Activated CD8-positive, alpha-beta memory T cell treated with anti-CD3 and anti-CD28 coated beads for 4 hours (primary cell): ENCODE measurements at places on chromosomes 7 and 10.

DNA sequence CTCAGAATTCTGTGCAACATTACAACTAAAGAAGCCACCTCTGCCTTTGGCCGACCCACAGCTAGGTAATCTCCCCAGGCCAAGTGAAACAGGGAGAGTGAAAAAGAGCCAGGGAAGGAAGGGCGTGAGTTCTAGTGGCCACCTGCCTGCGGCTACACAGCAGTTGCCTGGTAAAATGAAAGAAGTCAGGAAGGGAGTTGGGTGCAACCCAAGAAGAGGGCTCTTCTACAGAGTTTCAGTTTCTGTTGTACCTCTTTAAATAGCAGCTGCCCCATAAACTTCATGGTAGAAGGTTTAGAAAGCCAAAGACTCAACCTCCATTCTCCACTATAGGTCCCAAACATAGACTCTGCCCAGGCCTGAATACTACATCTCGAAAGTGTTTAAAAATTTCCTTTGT lies 76.2 kb upstream of the TMEM168 start:
- no peak for DNase-seq

DNA sequence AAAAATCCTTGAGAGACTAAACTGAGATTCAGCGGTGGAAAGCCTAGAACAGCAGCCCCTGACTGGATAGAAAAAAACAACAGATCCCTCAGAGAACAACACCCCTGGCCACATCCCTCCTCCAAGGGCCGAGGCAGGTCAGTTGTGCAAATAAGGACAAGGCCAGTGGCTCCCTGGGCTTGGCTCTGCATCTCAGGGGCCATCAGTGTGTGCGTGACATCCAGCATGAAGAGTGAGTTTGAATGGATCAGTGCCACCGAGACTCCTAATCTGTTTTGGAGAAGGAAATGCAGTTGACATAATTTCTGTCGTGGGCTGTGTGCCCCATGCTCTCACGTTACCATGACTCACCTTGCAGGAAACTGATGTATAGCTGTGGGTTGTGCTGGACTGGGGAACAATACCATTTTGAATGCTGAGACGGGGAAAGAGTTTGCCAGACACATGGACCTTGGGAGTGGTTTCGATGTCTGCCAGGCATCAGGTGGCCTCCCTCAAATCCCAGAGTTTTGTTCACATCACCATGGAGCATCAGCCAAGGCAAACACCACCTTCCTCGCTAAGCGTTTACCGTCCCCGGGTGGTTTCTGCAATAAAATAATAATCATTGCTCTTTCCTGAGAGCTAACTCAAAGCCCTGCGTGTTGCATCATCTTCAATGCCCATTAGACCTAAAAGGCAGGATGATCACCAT lies 153.2 kb upstream of the FZD8 start:
- no peak for DNase-seq

DNA sequence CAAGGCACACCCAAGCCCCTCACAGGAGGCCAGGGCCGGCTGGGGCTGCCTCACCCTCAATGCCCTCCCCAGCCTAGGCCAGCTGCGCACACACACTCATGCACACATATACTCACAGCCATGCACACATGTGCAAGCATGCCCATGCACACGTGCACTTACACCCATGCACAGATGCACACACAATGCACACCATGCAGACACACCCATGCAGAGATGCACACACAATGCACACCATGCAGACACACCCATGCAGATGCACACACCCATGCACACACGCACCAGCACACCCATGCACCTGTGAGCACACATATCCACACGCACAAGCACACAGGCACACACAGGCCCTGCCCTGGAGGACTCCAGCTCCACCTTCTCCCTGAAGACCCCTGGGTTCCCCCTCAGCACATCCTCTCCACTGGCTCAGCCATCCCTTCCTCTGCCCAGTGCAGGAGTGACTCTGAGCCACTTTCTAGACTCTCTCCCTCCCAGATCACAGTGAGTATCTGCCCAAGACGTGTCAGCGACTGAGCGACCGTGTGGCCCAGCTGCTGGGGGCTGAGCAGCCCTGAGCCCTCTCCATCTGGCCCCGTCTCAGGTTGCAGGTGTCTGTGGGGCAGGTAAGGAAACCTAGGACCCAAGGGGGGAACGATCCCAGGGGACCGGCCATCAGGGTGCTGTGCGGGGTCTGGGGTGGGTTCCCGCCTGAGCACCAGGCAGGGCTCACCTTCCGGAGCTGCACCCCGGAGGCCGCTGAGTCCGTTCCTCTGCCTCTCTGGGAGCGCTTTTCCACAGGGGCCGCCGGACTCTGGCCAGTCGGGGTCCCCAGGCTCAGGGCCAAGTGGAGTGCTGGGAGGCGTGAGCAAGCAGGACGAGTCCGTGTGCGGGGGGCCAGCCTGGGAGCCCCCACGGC lies 25.8 kb downstream of the AP5Z1 start:
- DNase-seq, result no peak

GRCh38 chr7:50640779-50641178 lies 75.6 kb upstream of the DDC start:
- DNase-seq, result no peak

DNA sequence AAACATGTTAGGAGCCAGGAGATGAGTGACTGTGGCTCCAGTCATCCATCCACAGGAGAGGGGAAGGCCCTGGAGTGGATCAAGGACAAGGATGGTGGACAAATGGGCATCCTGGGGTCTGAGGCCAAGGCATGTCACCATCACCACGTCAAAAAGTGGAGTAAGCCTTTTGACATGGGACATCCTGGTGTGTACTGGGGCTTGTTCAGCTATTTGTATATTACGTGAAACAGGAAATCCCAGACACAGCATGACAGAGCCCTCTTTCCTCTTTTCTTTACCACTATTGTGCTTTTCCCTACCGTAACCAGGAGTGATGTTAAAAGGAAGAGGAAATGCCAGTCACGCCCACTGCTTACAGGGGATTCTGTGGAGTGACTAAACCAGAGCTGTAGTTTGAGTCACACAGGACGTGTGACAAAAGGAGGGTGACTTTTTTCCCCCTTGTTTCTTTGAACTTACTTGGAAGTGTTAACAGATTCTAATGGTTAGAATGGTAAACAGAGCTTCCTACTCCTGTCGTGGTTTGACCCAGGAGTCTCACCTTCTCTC lies 15.4 kb downstream of the ACSL5 start:
- no peak for DNase-seq

DNA sequence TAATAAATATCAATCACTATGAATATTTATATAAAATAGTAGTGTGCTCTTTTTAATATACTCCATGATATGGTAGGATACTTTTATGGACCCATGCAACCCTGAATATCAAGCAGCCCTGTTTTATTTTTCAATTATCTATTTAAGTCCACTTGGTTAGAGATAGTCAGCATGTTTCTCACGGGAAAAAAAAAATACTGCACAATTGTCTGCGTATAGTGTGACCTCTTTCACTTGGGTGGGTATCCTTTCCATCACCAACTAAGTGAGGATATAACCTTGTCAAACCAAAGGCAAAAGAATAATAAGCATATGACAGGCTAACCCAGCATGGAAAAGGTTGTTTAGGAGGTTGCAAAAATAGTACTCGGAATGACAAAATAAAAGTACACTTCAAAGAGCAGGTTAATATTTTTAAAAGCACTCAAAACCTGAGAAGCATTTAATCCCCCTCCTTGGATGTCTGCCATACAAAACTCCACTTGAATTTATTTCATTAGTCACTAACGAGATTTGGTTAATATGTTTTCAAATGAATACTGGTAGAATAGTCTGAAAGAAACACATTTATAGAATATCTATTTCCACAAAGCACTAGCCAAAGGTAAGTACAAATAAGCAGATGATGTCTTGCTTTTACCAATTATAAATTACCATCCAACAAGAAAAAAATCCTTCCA lies 76.5 kb downstream of the IMMP2L start:
- DNase-seq, result no peak

DNA sequence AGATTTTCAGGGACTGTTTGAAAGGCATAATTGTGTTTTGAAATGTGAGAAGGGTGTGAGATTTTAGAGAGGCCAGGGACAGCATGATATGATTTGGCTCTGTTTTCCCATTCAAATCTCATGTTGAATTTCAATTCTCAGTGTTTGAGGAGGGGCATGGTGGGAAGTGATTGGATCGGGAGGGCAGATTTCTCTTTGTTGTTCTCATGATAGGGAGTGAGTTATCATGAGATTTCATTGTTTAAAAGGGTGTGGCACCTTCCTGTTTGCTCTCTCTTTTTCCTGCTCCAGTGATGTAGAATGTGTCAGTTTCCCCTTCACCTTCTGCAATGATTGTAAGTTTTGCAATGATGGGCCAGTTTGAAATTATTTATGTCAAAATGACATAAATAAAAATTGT lies 113.0 kb upstream of the PCDH15 start:
- no peak for DNase-seq

- DNase-seq, result no peak
Measured at GRCh38 chr7:4739528-4739992, 35.9 kb upstream of the AP5Z1 start.

DNA sequence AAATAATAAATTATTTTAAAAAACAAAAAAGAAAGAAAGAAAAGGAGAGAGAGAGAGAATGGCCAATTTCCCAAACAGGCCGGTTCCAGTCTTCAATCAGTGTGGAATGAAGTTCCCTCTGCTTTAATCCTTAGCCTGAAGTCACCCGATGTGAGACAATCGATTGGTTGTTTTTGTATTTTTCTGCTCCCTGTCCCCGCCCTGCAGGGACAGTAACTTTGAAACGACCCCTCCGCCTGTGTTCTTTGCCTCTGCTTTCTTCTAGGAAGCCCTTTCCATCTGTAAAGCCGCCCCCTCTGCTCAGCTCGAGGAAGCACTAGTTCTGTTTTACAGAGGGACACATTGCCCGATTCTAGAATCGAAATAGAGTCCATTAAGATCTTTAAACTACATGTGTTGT lies 33.4 kb downstream of the FOXL3 start:
- DNase-seq, result no peak

- DNase-seq, result no peak
Measured at GRCh38 chr7:69735582-69735981, 137.3 kb downstream of the AUTS2 start.

- no peak for DNase-seq
Measured at GRCh38 chr7:115911465-115911864, 119.1 kb downstream of the TFEC start.

GRCh38 chr7:48506569-48506968 lies 335.3 kb downstream of the ABCA13 start:
- DNase-seq, result no peak

DNA sequence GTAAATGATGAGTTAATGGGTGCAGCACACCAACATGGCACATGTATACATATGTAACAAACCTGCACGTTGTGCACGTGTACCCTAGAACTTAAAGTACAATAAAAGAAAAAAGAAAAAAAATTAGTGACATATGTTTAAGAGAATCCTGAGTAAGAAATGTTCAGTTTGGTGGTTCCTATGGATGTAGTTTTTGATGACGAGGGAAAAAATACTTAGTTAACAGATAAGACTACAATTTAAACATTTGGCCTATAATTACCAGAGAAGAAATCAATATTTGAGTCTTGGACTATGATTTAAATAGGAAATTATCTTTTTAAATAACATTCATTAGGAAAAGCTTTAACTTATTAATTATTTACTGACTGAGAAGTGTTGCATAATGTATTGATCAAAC lies 39.2 kb upstream of the SLC26A3 start:
- DNase-seq, result no peak

GRCh38 chr7:99004781-99005500 lies 126.6 kb downstream of the TRRAP start:
- no peak for DNase-seq

- no peak for DNase-seq
Measured at GRCh38 chr7:137298464-137298794, 45.1 kb downstream of the PTN start.

- DNase-seq, result no peak
Measured at GRCh38 chr7:117132321-117133120, 179.2 kb downstream of the ST7 start.

DNA sequence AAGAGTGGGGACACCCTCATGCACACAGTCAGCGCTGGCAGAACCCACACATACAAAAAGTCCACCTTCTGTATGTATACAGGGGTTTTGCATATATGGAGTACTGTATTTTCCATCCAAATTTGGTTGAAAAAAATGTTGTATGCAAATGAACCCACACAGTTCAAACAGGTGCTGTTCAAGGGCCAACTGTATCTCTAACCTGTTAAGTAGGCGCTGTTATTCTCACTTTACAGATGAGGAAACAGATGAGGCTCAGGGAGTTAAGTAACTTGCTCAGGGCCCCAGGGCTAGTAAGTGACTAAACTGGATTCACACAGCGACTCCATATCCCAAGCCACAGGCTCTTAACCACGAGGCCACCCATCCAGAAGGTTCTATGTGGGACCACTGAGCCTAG lies 69.9 kb downstream of the C10orf105 start:
- DNase-seq, result no peak

- DNase-seq, result no peak
Measured at GRCh38 chr7:19203686-19204085, 58.5 kb upstream of the FERD3L start.

GRCh38 chr10:13614530-13615332 lies 28.0 kb downstream of the PRPF18 start:
- DNase-seq, result no peak

GRCh38 chr10:18113881-18114280 lies 26.3 kb upstream of the CACNB2 start:
- DNase-seq, result no peak

DNA sequence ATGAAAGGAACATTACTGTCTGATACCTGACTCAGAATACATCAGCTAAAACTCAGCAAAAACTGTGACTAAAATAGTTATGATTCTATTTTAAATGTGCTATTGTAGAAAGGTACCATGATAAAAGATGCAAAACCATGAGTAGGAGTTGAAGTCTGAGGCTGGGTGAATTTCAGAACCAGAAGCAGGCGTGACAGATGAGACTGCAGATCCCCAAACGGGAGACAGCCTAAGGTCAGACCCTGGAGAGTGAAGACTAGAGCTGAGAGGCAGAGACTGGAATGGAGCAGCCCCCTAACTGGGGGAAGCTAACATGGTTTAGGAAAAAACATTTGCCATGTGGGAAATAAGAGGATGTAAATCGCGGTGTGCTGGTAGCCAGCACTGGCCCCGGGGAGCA lies 275.8 kb downstream of the POM121L12 start:
- DNase-seq, result no peak

GRCh38 chr7:1297017-1297960 lies 64.6 kb downstream of the UNCX start:
- no peak for DNase-seq

GRCh38 chr7:143303733-143304132 lies 12.2 kb upstream of the CLCN1 start:
- DNase-seq, result no peak

- DNase-seq, result no peak
Measured at GRCh38 chr10:124560377-124561105, 98.9 kb downstream of the LHPP start.

- no peak for DNase-seq
Measured at GRCh38 chr10:6283655-6284054, 80.9 kb downstream of the PFKFB3 start.

DNA sequence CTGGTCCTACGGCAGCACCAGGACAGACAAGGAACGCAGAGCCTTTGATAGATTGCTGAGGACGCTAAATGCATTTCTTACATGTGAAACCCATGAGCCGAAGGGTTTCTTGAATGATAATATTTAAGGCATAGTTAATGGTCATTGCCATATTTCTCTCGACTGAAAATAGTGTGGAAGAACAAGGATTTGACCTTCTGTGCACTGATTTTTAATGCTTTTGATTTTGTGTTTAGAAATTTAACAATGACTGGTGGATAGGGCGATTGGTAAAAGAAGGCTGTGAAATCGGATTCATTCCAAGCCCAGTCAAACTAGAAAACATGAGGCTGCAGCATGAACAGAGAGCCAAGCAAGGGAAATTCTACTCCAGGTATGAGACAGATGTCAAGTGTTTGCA lies 150.8 kb downstream of the NSUN6 start:
- DNase-seq, result no peak
